ENCODE measurements at places on chromosomes 4 and X.

GRCh38 chr4:11297201-11297600 is 131.5 kb downstream of the HS3ST1 start:
- no peak for DNase-seq

DNA sequence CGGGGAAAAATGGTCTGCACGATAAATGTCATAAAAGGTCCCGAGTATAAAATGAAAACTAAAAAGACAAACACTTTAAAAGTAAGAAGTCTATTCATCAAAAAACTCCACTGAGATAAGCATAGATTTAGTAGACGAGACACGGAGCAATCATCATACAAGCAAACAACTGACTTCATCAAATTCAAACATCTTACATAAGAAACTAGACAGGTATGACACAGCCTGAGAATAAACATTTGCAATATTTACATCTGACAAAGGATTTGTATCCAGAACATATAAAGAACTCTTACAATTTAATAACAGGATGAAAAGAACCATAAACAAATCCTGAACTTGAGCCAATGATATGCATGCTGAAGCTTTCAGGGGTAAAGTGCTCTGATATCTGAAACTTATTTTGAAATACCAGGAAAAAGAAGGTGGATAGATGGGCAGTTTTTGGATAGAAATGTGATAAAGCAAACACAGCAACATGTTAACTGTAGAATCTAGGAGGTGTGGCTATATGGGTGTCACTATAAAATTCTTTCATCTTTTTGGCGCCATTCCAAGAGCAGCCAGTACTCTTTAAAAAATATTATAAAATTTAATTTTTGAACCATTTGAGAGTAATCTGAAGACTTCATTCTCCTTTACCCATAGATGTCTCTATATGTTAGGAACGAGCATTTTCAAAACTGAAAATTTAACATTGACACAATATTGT is 12.0 kb downstream of the MPP1 start:
- DNase-seq: no peak

DNA sequence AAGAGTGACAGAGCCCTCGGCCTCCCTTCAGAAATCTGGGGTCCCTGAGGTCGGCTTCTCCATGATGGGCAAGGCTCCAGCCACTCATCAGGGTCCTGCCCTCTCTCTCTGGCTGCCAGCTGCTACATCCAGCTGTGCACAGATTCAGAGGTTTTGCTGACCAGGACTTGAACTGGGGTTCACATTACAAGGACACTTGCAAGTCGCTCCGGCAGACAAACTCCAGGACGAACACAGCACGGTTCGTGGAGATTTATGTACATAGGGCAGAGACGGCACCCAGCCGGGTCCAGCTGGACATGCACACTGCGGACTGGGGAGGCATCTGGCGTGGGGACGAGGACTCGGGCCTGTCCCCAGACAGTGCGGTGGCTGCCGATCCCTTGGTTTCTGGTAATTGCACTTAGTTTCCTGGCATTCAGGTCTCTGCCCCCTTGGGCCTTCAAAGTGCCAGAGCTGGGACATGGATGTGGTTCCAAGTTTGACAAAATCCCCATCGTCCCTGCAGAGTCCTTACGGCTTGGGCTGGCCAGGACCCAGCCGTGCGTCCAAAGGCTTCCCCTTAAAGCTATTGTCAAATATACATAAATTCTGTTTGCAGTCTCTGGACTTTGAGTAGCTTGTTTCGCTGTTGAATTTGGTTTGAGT is 6.2 kb upstream of the C4orf50 start:
- DNase-seq: no peak

GRCh38 chrX:21748235-21748634 is 9.7 kb downstream of the SMPX start:
- no peak for DNase-seq

DNA sequence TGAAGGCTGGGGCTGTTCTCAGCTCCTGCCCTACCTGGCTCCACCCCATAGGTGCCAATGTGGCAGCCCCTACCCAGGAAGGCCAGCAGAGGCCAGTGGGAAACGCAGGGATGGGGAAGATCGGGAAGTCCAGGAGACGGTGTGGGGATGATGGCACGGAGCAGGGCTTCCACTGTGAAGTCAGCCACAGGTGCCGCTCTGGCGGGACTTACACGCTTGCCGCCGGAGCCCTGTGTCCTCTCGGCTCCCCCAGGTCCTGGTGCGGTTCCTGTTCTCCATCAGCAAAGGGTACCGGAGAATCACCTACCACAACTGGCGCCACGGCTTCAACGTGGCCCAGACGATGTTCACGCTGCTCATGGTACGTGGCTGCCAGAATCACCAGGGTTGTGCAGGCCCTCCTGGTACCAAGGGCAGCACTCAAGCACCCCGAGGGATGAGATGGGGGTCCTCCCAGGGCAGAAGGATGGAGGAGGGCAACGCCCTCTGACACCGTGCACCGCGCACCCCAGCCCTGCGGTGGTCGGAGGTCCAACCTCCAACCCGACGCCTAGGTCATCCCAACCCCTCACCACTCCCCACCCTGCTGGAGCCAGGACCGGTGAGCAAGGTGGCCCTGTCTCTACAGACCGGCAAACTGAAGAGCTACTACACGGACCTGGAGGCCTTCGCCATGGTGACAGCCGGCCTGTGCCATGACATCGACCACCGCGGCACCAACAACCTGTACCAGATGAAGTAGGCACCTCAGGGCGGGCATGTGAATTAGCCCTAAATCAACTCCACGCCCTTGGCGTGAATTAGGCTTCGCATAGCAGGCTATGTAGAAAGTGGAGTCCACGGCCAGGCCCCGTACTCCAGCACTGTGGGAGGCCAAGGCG is 12.0 kb downstream of the ATP5ME start:
- no peak for DNase-seq

- no peak for DNase-seq
These were observed 89.8 kb upstream of the ACSL4 start for GRCh38 chrX:109822861-109823260.

GRCh38 chr4:3407171-3407771 is 34.5 kb upstream of the HGFAC start:
- no peak for DNase-seq

GRCh38 chrX:115547448-115547847 is 13.5 kb upstream of the PLS3 start:
- DNase-seq: no peak

GRCh38 chr4:113539408-113539807 is 222.1 kb downstream of the CAMK2D start:
- DNase-seq: no peak

DNA sequence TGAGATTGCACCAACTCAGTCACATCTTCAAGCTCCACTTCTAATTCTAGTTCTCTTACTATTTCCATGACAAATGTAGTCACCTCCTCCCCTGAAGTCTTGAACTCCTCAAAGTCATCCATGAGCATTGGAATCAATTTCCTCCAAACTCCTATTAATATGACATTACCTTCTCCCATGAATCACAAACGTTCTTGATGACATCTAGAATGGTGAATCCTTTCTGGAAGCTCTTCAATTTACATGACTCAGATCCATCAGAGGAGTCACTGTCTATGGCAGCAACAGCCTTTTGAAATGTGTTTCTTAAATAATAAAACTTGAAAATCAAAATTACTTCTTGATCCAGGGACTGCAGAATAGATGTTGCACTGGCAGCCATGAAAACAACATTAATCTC is 34.5 kb downstream of the GALNTL6 start:
- no peak for DNase-seq

GRCh38 chrX:148466292-148466691 is 34.1 kb upstream of the AFF2 start:
- no peak for DNase-seq

- no peak for DNase-seq
These were observed 50.1 kb downstream of the ADD1 start for GRCh38 chr4:2893772-2894171.

DNA sequence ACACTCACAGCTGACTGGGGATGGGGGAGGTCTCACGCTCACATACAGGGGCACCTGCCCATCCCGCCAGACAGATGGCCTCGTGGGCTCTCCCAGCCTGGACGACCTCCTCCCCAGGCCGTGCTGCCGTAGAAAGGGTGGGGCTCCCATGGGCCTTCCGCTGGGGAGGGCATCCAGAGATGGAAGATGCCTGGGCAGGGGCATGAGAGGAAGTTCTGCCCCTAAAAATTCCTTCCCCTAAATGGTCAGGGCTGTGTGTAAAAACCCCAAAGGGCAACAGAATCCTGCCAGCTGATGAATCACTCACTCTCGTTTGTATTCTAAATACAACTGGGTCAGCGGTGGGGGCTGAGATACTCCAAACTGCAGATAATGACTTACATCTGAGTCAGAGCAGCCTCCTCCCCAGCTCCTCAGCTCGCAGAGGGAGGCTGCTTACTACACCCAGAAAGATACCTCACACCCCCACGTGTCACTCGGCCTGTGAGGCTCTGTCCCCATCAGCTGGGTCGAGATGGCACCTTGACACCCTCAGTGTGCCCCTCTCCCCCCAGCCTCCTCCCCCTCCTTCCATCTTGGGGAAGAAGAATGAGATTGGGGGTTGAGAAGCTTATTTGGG is 10.1 kb downstream of the WDR1 start:
- peak; percentile 67 for DNase-seq

DNA sequence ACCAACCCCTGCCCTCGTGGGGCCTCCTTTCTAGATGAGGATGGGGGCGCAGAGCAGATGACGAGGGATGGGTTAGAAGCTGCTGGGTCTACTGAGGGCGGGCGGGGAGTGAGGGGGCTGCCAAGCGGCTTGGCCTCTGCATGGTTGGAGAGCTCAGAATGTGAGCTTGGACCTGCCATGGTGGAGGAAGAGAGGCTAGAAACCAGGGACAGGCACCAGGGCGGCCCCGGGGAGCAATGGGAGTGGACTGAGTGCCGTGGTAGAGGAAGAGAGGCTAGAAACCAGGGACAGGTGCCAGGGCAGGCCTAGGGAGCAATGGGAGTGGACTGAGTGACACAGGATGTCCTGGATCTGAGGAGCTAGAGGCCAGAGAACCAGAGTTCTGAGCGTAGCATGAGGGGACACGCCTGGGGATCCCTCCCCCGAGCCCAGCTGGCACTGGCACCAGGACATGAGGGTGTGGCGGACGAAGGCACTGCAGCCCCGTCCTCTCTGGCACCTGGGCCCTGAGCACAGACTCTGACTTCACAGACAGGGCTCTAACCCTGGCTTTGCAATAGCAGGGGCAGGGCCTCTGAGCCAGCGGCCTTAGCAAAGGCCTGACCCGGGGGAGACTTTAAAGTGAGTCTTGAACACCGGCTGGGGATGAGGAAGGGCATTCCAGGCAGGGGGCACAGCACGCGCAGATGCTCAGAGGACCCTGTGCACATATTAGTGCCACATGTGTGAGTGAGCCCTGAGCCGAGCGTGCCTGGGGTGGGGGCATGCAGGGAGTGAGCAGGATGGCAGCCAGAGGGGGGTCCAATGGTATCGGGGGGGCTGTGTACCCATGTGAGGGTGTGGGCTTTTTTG is 214.0 kb upstream of the PSAPL1 start:
- no peak for DNase-seq

GRCh38 chr4:64360664-64361398 is 48.4 kb downstream of the TECRL start:
- DNase-seq: no peak

DNA sequence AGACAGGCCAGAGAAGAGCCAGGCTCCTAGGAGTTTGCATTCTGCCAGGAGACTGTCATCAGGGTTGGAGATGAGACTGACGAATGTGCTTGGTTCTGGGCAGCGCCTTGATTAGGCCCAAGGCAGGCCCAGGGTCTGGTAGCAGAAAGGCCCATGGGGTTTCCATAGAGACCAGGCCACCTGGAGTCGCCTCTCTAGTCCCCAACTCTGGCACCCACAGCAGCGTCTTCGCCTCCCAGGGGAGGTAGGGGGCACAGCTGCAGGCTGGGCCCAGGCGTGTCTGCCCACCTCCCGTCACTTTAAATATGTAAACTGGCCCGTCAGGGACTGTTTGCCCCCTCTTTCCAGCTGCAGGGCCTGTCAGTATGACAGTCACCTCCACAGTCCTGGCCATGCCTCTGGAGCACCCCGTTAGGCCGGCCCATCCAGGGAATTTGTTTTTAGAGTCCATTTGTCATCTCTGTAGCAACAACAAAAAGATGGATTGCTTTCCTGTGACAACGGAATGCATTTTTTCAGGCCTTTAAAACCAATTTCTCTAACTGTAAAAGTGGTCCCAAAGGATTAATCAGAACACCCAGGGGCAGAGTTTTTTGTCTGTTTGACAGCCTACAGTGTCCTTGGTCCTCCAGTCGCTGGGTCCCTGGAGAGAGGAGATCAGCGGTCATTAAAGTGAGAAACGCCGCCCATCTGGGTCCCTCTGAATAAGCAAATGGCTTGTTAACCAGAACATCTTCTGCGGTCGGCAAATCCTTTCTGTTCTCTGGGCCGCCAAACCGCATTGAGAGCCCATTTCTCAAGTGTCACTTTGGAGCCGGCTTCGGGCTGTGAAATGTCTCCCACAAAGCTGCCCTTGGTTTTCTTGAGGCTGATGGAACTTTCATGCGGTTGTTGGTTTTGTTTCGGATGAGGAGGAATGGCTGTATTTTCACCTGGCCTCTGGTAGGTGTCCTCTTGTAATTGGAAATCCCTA is 153.0 kb upstream of the PSAPL1 start:
- no peak for DNase-seq

- no peak for DNase-seq
These were observed 167.4 kb upstream of the LDB2 start for GRCh38 chr4:17065821-17066220.

DNA sequence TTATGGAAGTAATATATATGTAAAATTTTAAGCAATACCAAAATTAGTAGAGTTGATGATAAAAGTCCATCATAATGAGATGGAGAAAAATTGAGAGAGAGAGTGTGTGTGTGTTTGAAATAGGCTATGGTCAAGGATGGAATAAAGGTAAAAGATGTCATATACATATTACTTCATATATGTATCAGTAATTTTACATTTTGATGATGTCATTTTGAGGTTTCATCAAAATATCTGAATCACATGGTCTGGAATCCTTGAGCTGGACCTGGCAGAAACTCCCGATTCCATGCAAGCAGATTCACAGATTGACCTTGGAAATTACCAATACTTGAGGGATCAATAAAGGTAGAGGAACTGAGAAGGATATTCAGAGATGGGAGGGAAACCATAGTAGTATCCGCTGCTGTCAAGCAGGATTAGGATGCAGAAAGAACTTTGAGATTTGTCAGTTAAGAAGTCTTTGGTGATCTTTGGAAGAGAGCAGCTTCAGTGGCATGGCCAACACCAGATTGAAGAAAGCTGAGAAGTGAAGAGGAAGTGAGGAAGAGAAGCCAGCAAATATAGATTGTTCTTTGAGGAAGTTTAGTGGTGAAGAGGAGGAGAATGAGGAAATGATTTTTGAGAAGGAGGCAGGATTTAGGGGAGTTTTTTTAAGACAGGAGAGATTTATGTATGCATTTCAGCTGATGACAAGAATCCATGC is 21.5 kb downstream of the DNAAF6 start:
- DNase-seq: no peak

- DNase-seq: no peak
These were observed 331 bp downstream of the SETD7 start for GRCh38 chr4:139555705-139556070.

DNA sequence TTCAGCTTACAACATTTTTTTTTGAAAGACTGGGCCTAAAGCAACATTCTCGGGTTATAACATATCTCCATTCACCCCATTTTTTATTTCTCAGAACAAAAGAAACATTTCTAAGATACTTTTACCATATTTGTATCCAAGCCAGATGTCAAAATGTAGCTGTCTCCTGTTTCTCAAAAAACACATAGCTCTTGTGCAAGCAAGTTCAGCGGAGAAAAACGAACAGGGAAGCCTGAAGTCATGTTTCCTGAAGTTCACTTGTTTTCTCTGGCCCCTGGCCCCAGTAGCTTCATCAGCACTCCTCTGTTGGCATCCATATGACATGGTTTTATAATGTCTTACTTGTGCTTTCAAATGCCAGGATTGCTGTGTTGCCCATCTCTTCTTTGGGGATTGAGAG is 218.2 kb downstream of the BANK1 start:
- no peak for DNase-seq
